Renal cortex interstitium (tissue), 15 donors: ENCODE measurements at places on chromosomes 4 and X. TPM values are rescaled to one million over a fixed set of nuclear protein-coding genes. Genes with fewer than 3 reads are reported as not detected.

DNA sequence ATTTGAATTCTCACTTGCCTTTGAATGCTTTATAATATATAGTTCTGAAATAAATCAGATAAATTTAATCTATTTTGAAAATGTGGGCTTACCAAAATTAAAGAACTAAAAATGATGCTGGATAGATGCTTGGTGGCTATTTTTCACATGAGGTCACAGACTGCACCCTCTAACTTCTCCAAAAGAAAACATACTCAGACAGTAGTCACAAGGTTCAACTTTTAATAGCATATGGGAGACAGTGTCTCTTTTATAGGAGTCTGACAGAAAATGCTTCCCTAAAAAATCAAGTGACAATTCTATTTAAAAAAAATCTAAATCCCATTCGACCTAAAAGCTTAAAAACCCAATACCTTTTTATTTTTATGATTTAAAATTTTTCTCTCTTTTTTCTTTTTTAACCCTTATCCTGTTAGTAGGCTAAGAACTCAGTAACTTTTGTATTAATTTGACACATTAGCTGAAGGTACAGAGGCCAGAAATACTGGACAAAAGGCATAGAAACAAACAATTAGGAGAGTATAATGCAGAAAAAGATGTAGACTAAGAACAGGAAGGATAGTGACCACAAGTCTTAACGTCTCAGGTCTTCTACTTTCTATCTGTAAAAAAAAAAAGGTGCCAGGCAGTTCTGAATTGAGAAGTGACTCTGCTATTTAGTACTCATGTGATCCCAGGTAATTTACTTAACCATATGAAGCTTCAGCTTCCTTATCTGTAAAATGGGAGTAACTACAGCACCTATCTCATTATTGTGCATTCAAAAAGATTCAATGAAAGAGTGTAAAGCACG lies 7.6 kb downstream of the TIGD4 start:
- DNase-seq: no peak

The SPRY1 gene
- 83.5 TPM for polyA plus RNA-seq

- DNase-seq: no peak
Measured at GRCh38 chr4:36386691-36387090, 105.3 kb downstream of the DTHD1 start.

The GLRB gene
- 13.0 TPM for polyA plus RNA-seq

GRCh38 chrX:134173541-134174272 lies 63.3 kb upstream of the CCDC160 start:
- DNase-seq: no peak

GRCh38 chr4:186189656-186190055 lies 1.7 kb upstream of the CYP4V2 start:
- no peak for DNase-seq

The DGAT2L6 gene
- polyA plus RNA-seq: not detected

The FREM3 gene
- polyA plus RNA-seq: 0.17 TPM

- no peak for DNase-seq
Measured at GRCh38 chrX:152901816-152902501, 4.1 kb downstream of the ZNF185 start.

GRCh38 chr4:25165916-25166315 lies 5.7 kb upstream of the SEPSECS start:
- DNase-seq: no peak

- DNase-seq: no peak
Measured at GRCh38 chr4:145042601-145043285, 55.3 kb downstream of the ANAPC10 start.

GRCh38 chr4:157514711-157515110 lies 294.2 kb downstream of the GRIA2 start:
- DNase-seq: no peak

GRCh38 chr4:108889696-108890483 lies 127.0 kb upstream of the ETNPPL start:
- peak; percentile 12 for DNase-seq

DNA sequence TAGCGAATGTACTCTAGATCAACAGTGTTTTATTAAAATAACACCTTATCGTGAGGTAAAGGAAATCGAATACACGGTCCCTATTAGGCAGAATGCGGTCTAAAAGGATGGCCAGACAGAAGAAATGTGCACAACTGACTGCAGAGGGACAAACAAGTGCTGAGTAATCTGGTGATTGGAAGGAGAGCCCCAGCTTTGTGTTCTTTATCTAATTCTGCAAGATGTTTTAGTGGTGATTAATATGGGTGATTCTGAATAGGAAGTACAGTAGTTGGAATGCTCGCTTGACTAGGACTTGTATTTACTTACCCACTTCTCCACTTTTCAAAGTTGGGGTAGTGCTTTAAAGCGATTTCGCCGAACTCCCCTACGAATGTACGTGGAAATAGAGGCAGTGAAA lies 1.2 kb downstream of the WDR44 start:
- no peak for DNase-seq

DNA sequence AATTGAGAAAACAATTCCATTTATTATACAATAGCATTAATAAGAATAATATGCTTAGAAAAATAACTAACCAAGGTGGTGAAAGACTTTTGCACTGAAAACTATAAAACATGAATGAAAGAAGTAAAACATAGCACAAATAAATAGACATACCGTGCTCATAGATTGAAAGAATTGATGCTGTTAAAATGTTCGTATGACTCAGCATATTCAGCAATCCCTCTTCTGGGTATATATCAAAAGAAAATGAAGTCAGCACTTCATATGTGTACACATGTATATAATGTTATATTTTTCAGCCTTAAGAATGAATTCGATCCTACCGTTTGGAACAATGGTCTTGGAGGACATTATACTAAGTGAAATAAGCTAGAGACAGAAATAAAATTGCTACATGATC lies 716.3 kb downstream of the GLUD2 start:
- DNase-seq: no peak

DNA sequence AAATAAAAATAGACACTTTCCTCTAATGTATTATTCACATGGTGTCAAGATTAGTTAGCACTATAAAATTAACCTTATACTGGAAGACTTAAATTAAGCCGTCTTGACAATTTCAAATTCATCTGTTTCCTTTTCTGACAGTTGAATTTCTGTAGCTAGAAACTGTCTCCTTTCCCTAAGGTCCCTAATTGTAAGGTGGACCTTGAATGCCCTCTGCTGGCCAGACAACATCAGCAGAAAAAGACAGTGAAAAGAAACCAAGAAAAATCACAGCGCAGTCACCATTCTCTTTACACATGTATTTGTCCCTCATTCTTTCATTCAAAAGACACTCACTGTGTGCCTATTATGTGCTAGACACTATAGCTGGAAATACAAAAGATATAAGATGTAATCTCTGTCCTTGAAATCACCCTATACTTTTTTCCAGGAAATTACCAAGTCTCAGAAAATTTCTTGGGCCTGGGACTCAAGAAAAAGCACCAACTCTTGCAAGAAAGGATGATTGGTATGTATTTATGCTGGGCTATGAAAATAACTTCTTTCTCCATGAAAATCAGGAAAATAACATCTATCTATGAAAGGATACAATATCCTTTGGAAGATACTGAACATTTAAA lies 32.7 kb upstream of the AMBN start:
- peak; percentile 49 for DNase-seq

DNA sequence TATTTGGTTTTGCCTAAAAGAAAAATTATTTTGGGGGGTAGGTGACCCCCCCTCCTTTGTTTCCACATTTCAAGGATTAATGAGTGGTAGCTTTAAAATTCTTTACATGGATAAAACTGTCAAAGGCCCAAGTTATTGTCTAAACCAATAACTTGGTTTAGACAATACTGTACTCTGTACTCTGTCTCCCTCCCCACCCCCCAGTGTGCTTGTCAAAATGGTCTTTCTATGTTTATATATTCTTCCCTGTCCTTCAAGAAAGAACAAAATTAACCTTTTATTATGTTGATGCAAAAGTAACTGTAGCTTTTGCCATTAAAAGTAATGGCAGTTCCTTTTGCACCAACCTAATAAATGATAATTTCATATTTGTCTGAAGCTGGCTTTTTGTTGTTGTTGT lies 9.5 kb upstream of the RGN start:
- no peak for DNase-seq

GRCh38 chr4:2296631-2297601 lies 35.0 kb upstream of the MXD4 start:
- no peak for DNase-seq

The PTPN13 gene
- polyA plus RNA-seq: 125 TPM

GRCh38 chrX:41189156-41189555 lies 103.9 kb downstream of the USP9X start:
- DNase-seq: no peak

DNA sequence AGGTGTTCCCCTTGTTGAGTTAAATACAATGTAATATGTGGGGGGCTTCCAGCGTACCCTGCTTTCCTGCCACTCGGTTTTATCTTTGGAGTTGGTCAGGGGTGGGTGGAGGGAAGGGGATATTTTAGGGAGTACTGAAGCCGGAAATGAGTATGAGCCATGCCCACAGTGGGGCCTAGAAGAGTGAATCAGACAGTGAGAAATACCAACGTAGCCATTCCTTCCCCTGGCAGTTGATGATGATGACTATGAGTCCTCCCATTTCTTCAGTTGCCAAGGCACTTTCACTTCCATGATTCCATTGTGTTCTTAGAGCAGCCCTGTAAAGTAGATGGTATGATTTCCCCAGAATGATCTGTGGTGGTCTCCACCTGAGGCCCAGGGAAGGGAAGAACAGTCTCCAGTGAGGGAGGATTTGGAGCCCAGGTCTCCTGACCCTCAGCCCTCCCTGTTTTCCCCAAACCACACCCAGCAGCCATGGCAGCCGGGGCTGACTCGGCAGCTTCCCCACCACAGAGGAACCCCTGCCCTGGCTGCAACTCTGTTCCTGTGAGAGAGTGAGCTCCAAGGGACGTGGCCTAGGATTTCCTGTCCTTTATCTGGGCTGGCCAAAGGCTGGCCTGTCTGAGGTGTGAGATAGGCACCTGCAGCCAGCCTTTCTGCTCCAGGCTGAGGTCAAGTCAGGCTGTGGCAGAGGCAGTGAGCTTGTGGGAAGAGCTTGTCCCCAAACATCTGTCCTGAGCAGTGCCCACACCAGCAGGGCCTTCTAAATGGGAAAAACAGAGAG lies 52.7 kb downstream of the STARD8 start:
- no peak for DNase-seq

- no peak for DNase-seq
Measured at GRCh38 chr4:48343035-48343434, 1.7 kb downstream of the SLAIN2 start.

The MSX1 gene
- 0.61 TPM for polyA plus RNA-seq

GRCh38 chrX:791479-792034 lies 161.0 kb downstream of the SHOX start:
- no peak for DNase-seq

The RAB39B gene
- polyA plus RNA-seq: 2.3 TPM

GRCh38 chr4:36242629-36243354 lies 1.5 kb downstream of the ARAP2 start:
- no peak for DNase-seq

The GPC3 gene
- 1,396 TPM for polyA plus RNA-seq

The HS6ST2 gene
- polyA plus RNA-seq: 24.0 TPM

DNA sequence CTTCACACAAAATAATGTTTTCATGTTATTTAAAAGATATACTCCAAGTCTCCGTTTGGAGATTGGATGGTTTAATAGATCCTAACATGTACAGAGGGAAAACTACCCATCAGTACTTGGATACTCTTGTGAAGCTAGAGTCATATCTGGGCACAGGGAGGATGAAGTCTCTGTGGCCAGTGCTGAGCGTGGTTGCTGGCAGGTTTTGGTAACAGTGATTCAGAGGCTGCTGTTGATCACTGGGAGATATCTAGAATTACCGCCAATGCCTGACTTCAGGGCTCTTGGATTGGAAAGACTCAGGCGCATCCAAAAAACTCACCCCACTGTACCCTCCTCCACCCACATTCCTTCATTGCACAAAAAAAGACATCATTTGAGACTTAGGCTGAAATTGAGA lies 107.2 kb upstream of the PGRMC2 start:
- no peak for DNase-seq

The LONRF3 gene
- 0.85 TPM for polyA plus RNA-seq

GRCh38 chr4:76420188-76420761 lies 666 bp downstream of the CCDC158 start:
- DNase-seq: no peak

GRCh38 chr4:87057835-87058355 lies 123.1 kb downstream of the AFF1 start:
- no peak for DNase-seq

The TLR2 gene
- polyA plus RNA-seq: 9.0 TPM
